Stimulated activated CD8-positive, alpha-beta memory T cell treated with anti-CD3 and anti-CD28 coated beads, Interleukin-2, amount 100 ng/mL, for 48 hours (primary cell): ENCODE measurements at places on chromosomes 11 and 22.

GRCh38 chr11:24198481-24198880, 298.4 kb upstream of the LUZP2 start:
- no peak for DNase-seq

GRCh38 chr11:19060629-19061028, at the start of gene MRGPRX2:
TSS of gene MRGPRX2 (minus strand) at chr11:19060717. CDS start at chr11:19056402, 4,315 bp downstream.
- DNase-seq = peak; percentile 11

DNA sequence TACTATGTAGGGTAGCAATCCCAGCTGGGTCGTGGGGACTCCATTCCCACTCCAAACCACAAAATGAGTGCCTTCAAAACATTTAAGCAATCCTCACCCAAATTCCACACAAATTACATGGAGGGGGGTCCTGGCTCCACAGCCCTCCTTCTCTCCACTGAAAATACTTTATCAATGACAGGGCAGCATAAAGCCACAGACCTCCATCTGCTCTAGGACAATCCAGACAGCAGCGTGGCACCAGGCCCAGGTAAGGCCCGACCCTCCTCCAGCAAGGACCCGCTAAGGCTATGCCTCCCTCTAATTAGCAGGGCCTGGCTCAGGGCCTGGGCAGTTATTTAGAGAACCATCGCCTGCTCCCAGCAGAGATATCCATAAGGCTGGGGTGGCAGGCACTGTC, at the start of gene PANX3:
Gene PANX3, plus strand, starts transcription at position 365 of the 400 bp plus-strand sequence. CDS start 129 bp downstream, outside the sequence.
- DNase-seq = no peak

GRCh38 chr11:87819151-87819550, 356.1 kb downstream of the RAB38 start:
- no peak for DNase-seq

GRCh38 chr11:77471558-77472193, 2.2 kb downstream of the PAK1 start:
- no peak for DNase-seq

- DNase-seq = no peak
Observed at GRCh38 chr11:18264035-18264434, 2.0 kb upstream of the SAA1 start.

- no peak for DNase-seq
Observed at GRCh38 chr11:95243673-95244072, 12.7 kb upstream of the SESN3 start.
